ENCODE measurements at places on chromosomes 7 and 10.

GRCh38 chr10:93718937-93719725 lies 16.7 kb upstream of the FRA10AC1 start:
- no peak for DNase-seq

- no peak for DNase-seq
Measured at GRCh38 chr7:151853896-151854719, 22.8 kb downstream of the PRKAG2 start.

DNA sequence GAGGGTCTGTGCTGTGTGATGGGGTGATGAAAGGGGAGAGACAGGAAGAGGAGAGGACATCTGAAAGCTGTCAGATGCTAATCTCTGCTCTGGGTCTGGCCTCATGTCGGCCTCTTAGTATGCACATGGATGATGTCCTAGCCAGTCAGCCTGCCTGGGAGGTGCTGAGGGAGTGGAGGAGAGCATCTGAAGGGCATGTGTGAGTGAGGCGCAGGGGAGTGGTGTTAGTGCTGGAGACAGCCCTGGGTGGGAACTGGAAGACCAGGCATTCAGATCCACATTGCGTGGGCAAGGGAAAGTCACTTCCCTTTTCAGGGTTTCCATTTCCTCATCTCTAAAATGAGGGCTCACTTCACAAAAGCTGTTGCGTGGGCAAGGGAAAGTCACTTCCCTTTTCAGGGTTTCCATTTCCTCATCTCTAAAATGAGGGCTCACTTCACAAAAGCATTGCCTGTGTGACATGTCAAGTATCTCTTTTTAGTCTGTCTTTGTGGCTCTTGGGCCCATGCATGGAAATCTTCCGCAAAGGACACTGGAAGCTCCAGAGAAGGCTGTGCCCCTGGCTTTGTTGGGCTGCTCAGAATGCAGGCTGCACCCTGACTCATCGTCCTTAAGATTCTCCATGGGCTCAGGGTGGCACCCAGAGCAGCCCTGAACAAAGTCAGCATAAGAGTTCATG lies 10.0 kb downstream of the SFTPD start:
- DNase-seq = no peak

GRCh38 chr7:99579281-99579955 lies 18.6 kb upstream of the TMEM225B start:
- no peak for DNase-seq
